NCI-H524 treated with DMSO at 0.1 percent for 48 hours (cell line): ENCODE measurements at places on chromosomes 2 and 18.

- DNase-seq = no peak
Observed at GRCh38 chr2:179349670-179350303, 85.2 kb upstream of the SESTD1 start.

GRCh38 chr2:52022006-52022405, 990.1 kb upstream of the NRXN1 start:
- no peak for DNase-seq

GRCh38 chr2:178295115-178295514, 100.8 kb downstream of the OSBPL6 start:
- no peak for DNase-seq

GRCh38 chr2:30756971-30757370, 50.3 kb downstream of the CAPN13 start:
- DNase-seq = no peak

DNA sequence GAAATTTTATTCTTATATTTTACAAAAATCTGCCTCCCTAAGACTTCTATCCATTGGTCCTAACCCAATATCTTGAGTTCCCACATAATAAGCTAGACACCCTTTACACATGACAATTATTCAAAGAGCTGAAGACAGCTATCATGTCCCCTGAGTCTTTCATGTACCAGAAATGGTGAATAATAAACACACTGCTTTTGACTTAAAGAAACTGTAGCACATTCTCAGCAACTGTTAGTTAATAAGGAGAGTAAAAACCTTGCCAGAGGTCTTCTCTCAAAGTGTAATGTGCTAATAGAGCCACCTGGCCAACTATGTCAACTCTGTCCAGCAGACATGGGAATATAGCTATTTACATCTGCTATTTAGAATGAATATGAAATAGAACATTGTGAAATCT, 109.7 kb upstream of the ARL5A start:
- DNase-seq = no peak

DNA sequence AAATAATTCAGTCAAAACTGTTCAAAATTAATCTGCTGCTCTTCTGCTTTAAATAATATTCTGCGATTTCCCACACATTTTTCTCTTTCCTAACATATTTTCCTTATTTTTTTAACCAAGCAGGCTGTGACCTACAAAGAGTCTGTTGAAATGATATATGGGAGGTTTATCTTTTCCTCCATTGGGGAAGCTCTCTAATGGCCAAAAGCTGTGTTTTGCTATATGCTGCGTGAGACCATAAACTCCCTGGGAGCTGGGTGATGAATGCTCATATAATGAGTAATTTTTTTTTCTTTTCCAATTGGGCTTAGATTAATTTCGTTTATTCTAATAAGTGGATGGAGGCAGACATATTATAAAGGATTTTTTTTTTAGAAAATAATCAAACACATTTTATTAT, 72.2 kb upstream of the MAP2 start:
- no peak for DNase-seq

- DNase-seq = no peak
Observed at GRCh38 chr2:29663268-29663667, 258.1 kb downstream of the ALK start.

DNA sequence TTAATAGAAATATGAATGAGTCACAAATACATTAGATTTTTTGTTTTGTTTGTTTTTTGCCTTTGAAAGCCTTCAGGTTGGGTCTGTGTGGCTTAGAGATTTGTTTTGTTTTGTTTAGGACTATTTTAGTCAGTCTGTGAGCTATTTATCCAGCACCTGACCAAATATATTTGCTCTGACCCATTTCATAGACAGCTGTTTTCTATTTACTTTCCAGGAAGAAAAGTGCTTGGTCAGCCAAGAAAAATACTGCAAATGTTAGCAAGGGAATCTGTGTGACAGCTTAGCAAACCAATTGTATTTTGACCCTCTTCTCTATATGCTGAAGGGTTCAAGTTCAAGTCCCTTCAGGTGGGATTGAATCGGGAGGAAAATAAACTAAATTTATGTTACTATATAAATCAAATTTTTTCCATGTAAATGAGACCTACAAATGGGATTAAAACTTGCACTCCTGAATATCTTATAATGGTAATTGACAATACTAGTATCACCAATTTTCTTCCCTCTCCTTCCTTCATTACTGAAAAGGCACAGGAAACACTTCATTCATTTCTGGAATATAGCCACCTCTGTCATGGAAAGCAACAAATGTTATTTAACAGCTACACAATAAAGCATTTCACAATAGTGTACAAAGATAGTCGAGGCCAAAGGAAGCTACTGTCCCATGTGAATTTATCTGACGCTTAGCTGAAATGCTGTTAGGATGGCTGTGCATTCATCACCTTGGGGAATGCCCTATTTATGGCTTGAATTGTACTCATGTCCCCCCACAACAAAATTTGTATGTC, 23.1 kb upstream of the KLF7 start:
- no peak for DNase-seq

DNA sequence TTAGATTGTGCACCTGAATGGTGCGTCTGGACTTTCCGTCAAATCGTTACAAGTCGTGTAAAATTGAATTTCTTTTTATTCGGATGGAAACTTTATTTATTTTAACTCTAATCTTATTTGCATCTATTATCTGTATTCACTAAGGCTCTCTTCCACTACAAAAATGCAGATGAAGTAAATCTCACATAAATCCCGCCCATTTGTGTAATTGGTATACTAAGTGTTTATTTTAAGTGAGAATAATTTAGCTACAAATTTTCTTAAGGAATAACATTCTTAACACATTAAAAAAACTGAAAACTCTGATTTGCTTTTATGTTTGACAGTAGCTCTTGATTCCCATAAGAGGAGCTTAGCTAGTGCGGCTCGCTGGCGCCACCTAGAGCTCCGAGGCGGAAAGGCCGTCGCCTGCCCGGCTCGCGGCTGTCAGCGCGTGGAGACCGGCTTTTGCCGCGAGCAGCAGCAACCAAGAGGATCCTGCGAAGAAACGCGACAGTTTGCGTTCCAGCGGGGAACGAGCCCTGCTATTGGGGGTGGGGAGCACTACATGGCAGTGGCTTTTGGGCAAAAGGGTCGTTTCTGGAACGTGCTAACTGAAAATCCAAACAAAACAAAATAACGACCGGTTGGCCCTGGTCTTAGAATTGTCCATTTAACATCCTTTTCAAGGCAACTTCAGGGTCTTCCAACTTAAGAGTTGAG, 6.7 kb downstream of the SP9 start:
- DNase-seq = no peak

DNA sequence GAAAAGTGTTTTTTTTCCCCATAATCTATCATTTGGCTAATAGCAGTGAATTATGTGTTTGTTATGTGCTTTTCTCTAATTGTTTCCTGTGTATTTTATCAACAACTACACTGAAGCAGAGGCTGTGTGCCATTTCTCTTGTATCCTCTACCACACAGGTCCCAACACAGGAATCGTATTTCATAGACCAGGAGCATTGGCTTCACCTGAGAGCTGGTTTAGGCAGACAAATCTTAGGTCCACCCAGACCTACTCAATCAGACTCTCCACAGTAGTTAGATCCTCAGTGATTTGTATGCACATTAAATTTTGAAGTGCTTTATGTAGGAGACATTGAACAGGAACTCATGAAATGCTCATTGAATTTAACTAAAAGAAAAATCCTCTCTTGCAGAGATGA, 109.2 kb downstream of the FSHR start:
- no peak for DNase-seq

GRCh38 chr2:142997231-142997630, 119.8 kb downstream of the KYNU start:
- no peak for DNase-seq

- no peak for DNase-seq
Observed at GRCh38 chr18:7696780-7697179, 129.7 kb downstream of the PTPRM start.

GRCh38 chr2:71895320-71896161, 252.1 kb downstream of the CYP26B1 start:
- DNase-seq = no peak

DNA sequence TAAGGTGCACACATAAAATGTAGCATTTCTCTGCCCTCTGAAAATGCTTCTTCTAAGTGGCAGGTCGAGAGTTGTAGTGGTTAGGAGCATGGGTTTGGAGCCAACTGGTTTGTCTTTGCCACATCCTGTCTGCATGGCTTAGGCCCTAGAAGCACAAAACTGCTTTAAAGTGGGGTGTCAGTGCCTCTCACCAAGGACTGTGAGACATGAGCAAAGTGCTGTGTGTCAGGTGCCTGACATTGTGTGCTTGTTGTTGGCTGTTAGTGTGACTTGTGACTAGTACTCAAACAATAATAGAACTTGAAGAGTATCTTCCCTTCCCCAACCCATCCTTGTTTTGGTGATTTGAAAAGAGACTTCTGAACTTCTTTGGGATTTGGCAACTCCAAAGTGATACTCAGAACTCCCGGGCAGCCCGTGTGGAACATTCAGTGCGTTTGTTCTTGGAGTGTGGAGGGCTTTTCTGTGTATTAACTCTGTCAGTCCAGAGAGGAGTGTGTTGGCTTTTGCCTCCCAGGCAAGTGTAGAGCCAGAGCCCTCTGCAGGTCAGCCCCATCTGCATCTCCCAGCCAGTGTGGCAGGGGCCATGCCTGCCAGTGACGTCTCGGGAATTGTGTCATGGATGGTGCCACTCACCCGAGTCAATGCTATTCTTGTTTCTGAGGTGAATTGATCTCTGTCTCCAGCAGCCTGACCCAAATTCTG, 5.0 kb downstream of the MGAT5 start:
- no peak for DNase-seq

DNA sequence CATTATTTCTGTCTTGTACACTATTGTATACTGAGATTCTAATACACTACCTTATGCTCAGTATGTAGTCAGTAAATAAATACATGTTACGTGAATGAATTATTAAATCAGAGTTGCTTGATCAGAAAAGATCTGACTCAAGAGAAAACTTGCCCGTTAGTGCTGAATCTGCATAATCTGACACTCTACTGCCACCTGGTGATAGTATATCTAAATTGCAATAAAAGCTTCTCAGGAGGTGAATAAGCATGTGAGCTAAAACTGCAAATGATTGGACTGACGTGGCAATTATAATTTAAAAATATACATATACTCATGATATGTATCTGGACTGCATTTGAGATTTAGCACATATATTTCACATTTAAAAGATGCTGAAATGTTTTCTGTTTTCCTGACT, 70.4 kb downstream of the KIAA1328 start:
- no peak for DNase-seq

GRCh38 chr18:36798738-36799473, 29.9 kb downstream of the TPGS2 start:
- no peak for DNase-seq

GRCh38 chr2:15955232-15955988, 15.1 kb downstream of the MYCN start:
- no peak for DNase-seq

DNA sequence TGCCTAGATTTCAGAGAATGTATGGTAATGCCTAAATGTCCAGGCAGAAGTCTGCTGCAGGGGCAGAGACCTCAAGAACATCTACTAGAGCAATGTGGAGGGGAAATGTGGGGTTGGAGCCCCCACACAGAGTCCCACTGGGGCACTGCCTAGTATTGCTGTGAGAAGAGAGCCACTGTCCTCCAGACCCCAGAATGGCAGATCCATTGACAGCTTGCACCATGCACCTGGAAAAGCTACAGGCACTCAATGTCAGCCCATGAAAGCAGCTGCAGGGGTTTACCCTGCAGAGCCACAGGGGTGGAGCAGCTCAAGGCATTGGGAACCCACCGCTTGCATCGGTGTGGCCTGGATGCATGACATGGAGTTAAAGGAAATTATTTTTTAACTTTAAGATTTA, 314.1 kb downstream of the CYRIA start:
- DNase-seq = no peak

DNA sequence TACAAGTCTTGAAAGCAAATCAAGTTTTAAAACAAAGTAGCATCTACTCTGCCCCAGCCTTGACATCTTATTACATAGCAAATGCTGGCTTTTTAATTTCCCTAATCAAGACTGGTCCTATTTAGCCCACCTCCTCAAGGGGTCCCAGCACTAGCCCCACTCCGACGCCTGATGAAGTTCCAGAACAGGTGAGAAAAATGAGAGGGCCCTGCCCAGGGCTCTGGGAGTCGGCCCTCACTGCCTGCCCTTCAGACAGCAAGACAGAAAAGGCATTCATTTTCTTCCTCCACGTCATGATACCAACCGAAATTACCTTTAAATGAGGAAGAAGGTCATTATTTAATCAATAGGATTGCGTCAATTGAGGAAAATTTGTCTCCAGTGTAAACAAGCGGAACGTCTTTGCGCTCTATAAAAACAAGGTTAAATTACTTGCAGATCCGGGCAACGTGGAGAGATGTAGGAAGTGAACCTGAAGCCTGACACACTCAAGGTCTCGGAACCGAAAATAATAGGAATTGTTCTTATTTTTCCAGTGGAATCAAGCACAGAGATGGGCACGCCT, 170.6 kb upstream of the PKDCC start:
- DNase-seq = no peak

DNA sequence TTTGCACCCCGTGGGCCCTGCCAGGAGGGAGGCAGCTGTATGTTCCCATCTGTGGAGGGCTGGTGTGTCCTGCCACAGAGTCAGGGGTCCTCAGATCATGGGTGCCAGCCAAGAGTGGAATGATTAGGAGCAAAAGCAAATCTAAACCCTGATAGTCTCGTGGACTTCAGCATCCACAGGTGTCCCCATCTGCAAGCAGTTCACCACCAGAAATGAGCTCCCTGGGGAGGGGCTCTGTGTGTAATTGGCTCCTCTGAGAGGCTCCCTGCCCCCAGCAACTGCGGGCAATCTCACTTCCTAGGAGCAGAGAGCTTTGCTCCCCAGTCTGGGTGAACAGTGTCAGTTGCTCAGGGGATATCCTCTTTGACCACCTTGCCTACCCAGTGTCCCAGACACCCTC, 78.1 kb downstream of the HNRNPLL start:
- no peak for DNase-seq

DNA sequence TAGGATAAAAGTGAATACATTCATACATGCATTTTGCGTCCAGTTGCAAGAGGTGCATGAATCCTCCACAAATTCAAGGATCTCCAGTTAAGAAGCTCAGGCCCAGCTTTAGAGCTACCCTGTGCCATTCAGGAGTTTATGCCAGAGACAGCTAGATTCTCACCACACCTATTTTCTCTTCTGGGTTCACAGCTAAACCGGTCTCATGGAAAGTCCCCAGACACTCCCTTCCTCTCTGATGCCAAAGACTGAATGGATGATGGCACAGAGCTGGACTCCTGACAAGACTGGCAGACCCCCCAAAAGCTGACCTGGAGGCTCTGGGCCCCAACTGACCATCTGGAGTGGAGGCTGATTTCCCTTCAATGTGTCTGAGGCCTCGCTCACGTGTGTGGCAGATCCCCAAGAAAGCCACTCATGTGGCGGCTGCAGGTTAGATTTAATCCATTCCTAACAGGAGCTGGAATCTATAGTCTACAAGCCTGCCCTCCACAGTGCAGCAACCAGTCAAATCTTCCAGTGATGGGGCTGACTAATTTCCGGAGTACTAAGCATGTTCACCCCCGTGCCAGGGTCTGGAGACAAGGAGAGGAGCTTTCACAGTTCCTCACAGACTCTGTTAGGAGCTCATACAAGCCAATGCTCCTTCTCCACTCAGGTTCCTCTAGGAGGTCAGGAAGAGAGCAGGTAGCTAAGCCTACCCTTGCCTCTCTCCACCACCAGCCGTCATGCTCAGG, 257.1 kb downstream of the BCL11A start:
- DNase-seq = no peak

GRCh38 chr2:7773362-7774360, 856.4 kb downstream of the RNF144A start:
- no peak for DNase-seq

- DNase-seq = no peak
Observed at GRCh38 chr18:57621246-57621604, 411 bp downstream of the NARS1 start.
